ENCODE measurements at places on chromosomes 5 and 9.

- peak; percentile 9 for DNase-seq
Measured at GRCh38 chr9:123637945-123638634, 282.1 kb downstream of the CRB2 start.

GRCh38 chr5:127830157-127830556 lies 127.0 kb downstream of the CCDC192 start:
- peak; percentile 28 for DNase-seq

DNA sequence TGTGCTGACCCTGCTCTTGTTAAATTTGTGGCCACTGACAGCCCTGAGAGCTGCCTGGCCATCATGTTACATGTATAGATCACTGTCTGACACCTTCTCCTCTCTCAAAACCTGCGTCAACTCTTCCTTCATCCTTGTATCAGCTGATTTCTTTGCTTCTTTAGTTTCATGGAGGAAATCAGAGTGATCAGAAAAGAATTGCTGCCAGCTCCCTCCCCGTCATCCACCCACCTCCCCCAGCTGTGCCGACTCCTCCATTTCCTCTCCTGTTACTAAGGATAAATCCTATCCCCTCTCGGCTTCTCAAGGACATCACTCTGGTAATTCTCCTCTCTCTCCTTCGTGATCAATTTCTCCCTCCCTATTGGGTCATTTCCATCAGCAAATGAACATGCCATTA lies 108.9 kb downstream of the ICE1 start:
- DNase-seq = no peak

GRCh38 chr5:160651692-160652645 lies 200.0 kb downstream of the ATP10B start:
- no peak for DNase-seq

GRCh38 chr9:31355159-31355882 lies 1029.1 kb upstream of the ACO1 start:
- DNase-seq = no peak

DNA sequence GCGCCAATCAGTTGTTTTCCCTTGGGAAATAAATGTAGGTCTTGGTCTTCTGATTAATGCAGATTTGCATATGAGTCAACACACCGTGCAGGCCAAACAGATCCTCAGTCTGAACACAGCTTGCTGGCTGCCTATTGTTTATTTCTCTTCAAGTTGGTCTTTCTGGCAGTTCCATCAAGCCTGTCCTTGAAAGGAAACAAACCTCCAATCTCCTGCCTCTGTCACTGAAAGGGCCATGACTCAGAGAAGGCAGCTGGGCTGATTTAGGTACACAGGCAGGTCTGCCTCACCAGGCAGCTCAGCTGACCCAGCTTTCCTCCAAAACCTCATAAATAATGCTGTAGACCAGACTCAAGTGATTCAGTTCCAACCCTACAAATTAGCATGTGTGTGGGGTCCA lies 175.9 kb downstream of the MAN2A1 start:
- peak; percentile 94 for DNase-seq

DNA sequence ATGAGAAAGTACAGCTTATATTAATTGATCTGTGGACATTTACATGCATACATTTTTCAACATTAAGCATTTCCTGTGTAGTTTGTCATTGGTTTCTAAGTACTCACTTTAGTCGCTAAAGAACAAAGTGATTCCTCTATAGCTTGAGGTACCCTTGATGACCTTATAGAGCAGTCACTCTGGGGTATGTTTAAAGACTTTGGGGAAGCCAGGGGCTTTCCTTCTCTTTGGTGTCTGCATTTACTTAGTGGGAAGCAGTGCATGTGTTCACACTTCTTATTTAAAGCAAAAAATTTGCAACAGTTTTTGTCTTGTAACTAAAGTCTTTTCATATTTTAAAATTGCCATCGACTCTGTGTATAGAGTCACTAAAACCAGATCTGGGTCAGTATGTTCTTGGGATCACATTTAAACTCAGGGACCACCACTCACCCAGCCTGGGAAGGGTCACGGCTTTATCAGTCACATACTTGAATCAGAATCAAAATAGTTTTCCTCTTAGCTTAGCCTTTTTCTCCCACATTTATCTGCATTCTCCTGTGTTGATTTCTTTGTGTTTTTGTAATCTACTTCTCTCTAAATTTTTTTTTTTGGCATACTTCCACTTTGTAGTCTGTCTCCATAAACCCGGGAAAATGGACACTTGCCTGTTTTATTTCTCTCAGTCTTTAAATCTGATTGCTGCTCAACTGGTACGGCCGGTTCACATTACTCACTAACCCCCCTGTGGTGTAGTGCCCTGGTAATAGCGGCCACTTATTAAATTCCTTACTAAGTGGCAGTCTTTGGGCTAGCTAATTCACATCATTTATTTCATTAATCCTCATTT lies 143.9 kb upstream of the FBN2 start:
- DNase-seq = no peak

GRCh38 chr5:1171340-1171941 lies 30.0 kb upstream of the SLC6A19 start:
- peak; percentile 35 for DNase-seq
